ENCODE measurements at places on chromosomes 5 and 9.

- DNase-seq, result no peak
These were observed 120.9 kb downstream of the PIP5K1B start for GRCh38 chr9:68825762-68826472.

DNA sequence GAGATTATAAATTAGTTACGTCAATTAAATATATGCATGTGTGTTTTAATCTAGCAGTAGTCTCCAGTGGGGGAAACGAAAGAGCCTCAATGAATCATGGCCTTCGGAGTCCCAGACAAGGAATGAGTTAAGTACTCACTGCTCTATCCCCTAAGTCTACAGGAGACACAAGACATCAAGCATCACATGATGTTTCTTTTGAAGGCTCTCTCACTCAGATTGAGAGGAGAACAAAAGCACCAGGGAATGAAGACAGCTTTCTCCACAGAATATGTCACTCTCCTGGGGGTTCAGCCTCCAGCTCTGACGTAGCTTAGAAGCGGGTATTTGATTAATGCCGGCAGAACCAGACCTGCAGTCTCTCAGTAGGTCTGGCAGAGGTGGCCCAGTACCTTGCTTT lies 381.4 kb downstream of the ACTL7B start:
- DNase-seq, result no peak

GRCh38 chr5:149969181-149969930 lies 8.8 kb downstream of the SLC26A2 start:
- DNase-seq, result no peak

- no peak for DNase-seq
These were observed 8.6 kb upstream of the ZDHHC12 start for GRCh38 chr9:128732576-128732975.

GRCh38 chr9:137305060-137305797 lies 3.2 kb upstream of the NRARP start:
- peak; percentile 49 for DNase-seq

DNA sequence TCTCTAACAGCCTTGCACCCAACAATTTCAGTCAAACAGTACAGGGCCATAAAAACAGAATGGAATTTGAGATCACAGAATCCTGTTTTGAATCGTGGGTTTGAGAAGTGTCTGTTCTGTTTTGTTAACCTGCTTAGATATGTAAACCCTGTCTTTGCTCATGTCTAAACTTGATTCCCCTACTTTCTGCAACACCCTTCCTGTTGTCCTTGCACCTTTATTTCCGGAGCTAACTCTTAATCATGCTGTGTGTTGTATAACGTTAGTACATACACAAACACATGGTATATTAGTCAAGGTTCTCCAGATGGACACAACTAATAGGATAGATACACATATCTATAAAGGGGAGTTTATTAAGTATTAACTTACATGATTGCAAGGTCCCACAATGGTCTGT lies 2229.2 kb upstream of the C9orf72 start:
- no peak for DNase-seq

Data from activated effector memory CD4-positive, alpha-beta T cell treated with Interleukin-2 at 50 U/mL for 16 hours (primary cell).